ENCODE measurements at places on chromosomes 3 and 15.

- no peak for DNase-seq
Observed at GRCh38 chr15:70825841-70826240, 28.1 kb downstream of the LARP6 start.

DNA sequence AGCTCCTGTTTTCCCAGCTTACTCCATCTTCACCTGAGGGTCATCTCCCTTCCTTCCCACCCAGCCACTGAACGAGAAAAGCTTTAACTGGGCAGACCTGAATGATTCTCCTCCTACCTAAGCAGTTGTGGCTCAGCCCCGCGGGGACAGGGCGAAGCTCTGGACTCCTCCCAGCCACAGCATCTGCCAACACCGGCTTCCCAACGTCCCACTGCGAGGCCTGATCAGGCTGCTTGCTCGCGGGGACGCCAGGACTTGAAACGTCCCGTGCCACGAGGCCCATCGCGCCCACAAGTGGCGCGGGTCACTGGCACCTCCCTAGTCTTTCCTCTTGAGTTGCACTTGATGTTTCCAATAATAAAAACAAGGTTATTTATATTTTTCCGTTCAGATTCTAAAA is at the start of gene SPATA16:
TSS of gene SPATA16 (minus strand) at position 250 of the 400 bp plus-strand sequence. CDS start 23,504 bp downstream, outside the sequence.
- DNase-seq: no peak

DNA sequence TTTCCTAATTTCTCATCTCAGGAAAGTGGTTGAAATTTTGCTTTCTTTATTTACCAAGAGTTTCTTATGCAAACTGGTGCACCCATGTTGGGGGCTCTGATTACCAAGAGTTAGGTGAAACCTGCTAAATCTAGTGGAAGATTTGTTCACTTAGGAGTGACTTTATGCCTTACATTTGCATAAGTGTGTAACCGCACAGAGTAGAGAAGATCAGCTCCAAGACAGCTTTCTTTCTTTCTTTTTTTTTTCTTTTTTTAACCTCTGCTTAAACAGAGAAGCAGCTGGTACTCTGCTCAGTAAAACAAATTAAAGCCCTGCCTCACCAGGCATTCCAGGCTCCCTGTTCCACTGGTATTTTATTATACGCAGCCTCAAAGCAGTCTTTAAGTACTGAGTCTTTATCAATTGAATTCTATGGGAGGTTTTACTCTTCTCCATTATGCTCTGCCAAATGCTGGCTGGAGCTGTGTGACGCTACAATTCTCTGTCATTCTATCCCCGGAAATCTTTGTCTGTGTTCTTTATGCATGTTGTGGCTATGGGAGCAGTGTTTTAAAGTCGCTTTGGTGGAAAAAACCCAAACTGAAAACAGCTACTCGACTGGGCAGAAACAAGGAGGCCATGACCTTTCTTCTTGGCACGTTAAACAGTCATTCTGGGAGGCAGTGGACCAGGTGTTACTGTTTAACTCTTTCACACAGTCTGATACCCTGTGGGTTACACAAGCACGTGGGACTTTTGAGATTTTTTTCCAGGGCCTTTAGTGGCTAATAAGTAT is 55.2 kb upstream of the GBE1 start:
- DNase-seq: peak; percentile 4

DNA sequence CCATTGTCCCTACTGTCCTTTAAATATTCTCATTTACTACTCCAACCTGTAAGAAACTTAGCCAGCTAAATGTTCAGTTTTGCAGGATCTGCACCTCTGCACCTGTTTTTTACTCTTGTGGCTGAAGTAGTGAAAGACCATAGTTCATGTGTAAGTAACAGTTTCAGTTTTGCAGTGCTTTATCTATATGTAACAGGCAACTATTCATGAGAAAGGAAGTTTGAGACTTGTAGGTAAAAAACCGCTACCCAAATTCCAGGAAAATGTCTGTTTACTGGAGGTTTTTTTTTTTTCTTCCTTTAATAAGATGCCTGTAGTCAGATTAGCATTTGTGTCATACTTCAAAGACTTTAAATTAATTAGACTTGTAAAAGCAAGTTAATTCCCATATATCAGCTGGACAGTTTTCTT is 25.4 kb upstream of the MBNL1 start:
- no peak for DNase-seq

Data from H4 (cell line).